Activated naive CD8-positive, alpha-beta T cell treated with anti-CD3 and anti-CD28 coated beads, Interleukin-2, amount 50 U/mL, for 16 hours (primary cell): ENCODE measurements at places on chromosomes 5 and 9.

GRCh38 chr9:12862611-12863410 is 88.0 kb downstream of the LURAP1L start:
- no peak for DNase-seq

DNA sequence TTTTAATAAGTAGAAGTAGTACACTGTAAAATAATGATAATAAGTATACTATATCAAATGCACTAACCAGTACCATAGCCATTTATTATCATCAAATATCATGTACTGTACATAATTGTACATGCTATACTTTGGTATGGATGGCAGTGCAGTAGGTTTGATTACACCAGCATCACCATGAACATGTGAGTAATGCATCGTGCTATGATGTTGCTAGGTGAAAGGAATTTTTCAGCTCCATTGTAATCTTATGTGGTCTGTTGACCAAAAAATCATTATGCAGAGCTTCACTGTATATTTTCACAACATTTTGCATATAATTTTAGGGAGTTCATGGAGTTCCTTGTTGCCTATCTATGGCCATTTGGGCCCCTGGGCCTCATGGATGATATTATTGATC is 72.2 kb upstream of the HMHB1 start:
- no peak for DNase-seq

DNA sequence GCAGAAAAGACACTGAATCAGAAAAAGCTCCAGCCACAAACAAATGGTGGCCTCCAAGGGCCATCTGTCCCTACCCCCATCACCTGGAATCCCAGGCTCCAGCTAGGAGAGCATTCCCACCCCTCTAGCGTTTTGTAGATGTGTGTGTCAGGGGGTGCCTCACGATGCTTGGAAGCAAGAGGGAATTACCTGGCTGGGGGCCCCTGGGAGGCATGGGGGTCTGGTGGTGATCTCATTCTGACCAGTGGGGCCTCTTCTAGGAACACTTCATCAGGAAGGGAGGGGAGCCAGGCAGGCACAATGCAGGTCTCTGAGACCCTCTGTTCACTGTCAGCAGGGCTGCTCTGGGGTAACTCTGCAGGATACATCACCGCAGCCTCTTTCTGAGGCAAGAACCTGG is 6.0 kb downstream of the SHROOM1 start:
- no peak for DNase-seq

DNA sequence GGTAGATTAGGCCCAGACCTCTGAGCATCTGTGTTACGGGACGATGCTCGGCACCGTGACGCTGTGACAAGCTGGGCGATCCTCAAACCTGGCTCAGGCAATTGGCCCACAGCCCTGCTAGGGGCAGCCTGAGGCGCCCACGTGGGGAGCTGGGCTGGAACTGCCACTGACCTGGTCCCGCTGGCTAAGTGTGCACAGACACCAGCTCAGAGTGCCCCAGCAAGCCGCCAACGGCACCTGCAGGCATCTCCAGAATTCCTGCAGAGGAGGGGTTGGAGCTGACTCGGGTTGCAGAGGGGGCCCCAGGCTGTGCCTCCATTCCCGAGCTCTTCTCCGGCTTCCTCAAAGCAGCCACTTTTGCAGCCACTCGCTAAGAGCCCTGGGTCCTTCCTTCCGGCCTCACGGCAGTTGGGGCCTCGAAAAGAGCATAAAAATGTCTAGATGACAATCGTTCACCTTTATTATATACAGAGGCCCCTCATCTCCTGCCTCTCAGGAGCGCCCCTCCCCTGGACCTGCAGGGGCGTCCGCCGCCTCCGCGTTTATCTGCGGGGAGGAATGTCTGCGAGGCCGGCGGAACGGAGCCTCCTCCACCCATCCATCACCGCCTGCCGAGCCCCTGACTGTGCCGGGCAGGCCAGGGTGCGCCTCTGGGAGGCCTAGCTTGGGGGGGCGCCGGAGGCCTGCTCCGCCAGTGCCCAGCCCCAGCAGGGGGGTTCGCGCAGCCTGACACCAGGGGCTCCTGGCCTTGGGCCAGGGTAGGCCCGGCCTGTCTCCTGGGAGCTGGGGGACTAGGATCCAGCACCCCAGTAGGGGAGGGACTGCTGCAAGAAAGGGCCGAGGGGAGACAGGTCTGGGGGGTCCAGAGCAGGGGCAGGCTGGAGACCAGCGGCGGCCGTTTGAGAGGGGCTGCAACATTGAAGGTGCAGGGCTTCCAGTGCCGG is 144.9 kb downstream of the BARX1 start:
- no peak for DNase-seq

GRCh38 chr5:91283899-91284298 is 99.2 kb downstream of the ARRDC3 start:
- DNase-seq: no peak

- no peak for DNase-seq
These were observed 256.9 kb upstream of the COX7C start for GRCh38 chr5:86360801-86361200.

DNA sequence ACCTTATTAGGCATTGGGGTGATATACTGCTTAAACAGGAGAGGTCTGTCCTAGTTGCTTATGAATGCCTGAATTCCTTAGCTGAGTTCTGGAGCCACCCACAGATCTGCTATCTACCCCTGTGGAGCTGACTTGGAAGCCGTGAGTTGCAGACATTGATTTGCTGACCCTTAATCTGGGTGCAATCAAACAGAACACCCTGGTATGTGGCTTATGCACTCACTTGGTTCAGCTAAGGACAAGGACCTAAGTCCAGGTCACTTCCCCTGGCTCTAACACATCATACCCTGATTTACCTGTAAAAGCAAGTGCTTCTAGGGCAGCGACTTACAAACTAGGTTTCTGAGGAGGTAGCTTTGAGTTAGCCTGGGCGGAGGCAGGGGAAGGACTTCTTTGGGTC is 41.6 kb upstream of the TLR4 start:
- DNase-seq: no peak

DNA sequence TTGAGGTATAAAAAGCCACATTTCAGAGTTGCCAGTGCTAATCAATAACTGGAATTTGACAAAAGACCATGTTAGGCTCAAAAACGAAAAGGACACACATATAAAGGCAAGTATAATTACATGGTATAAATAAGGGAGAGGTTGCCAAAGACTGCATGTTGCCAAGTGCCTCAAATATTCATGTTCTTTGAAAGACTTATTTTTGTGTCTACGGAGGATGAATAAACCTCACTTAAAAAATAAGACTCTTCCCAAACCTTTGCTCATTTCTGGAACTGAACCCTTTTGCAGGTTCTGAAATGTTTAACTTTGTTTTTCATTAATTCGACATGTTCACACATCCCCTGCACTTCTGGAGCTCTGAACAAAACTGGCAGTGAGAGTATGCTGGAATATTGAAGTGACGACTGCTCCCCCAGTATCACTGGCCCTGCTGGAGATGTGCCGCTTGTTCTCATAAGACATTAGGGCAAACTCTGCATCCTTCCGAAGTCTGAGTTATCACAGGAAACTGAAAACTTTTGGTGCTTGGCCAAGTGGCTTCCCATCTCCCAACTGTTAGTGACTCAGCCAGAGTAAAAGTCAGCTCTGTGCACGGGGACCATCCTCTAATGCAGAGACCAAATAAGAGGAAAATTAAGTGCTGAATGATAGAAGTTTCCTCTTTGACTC is 336.8 kb downstream of the GLIS3 start:
- no peak for DNase-seq

DNA sequence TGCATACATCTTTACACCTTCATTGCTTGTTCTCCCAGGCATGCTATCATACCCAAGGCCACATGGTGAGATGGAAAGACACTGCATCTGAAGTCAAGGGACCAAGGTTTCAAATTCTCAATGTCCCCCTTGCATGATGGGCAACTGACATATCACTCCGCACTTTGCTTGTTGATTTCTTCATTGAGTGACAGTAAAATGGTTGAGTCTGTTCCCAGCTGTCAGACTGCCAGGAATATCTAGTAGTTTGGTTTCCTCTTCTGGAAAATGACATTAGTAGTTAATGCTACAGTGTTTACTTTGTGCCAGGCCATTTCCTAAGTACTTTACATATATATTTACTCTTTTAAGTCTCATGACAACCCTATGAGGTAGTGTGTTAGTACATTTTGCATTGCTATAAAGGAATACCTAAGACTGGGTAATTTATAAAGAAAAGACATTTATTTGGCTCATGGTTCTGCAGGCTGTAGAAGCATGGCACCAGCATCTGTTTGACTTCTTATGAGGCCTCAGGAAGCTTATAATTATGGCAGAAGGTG is 114.4 kb downstream of the PCSK1 start:
- no peak for DNase-seq

- DNase-seq: no peak
These were observed 5.1 kb upstream of the ORM1 start for GRCh38 chr9:114317665-114318357.

DNA sequence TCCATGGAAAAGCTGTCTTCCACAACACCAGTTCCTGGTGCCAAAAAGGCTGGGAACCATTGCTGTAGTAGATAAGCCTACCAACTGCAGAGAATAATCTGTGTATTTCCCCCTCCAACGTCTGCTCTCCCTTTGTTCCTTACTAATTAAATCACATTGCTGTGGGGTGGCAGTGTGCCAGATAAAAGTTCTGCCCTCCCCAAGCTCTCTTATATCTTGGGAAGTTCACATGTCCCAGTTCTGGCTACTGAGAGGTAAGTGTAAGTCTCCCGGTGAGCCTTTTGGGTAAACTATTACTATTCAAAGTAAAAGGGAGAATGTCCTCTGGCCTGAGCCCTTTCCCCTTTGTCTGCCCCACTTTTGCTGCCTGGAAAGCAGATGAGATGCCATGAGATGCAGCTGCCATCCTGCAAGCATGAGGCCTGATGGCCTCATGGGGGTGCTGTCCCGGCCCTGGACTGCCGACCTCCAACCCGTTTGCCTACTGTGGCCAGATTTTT is 14.7 kb downstream of the ENC1 start:
- DNase-seq: no peak

GRCh38 chr5:35203403-35203802 is 26.9 kb downstream of the PRLR start:
- DNase-seq: no peak

GRCh38 chr5:181039931-181040630 is at the start of gene BTNL9:
Gene BTNL9 (plus strand): TSS chr5:181040266. CDS start chr5:181045490, 5,224 bp downstream.
- DNase-seq: no peak

DNA sequence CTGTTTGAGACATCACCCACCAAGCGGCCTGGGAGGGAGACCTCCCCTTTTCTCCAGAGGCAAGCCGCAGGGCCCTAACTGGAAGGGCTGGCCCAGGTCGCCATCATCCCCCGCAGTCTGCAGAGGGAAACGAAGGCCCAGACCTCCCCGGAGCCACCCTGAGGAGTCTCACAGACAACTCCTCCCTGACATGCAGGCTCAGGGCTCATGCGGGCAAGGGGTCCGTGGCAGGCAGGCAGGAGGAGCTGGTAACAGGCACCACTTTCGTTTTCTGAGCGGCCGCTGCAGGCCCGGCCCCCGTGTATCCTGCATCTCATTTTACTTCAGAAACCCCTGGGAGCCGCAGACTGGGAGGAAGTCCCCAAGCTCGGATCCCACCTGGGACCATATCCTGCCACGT is 192.0 kb upstream of the PPP1R26 start:
- DNase-seq: no peak

DNA sequence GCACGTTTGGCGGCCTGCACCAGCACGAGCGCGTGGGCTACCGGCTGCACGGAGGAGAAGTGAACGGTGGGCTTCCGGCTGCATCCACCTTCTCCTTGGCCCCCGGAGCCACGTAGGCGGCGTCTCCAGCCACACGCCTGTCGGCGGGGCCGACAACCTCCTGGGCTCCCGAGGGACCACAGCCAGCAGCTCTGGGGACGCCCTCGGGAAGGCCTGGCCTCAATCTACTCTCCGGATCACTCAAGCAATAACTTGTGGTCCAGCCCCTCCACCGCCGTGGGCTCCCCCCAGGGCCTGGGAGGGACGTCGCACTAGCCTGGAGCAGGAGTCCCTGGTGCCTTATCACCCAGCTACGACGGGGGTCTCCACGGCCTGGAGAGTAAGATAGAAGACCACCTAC is 73.7 kb downstream of the INSL6 start:
- DNase-seq: no peak

- no peak for DNase-seq
These were observed 400.9 kb downstream of the RAB3C start for GRCh38 chr5:58983526-58984452.
